ENCODE measurements at places on chromosomes 4 and X.

GRCh38 chrX:3678328-3678727 is 35.1 kb downstream of the PRKX start:
- DNase-seq, result no peak

DNA sequence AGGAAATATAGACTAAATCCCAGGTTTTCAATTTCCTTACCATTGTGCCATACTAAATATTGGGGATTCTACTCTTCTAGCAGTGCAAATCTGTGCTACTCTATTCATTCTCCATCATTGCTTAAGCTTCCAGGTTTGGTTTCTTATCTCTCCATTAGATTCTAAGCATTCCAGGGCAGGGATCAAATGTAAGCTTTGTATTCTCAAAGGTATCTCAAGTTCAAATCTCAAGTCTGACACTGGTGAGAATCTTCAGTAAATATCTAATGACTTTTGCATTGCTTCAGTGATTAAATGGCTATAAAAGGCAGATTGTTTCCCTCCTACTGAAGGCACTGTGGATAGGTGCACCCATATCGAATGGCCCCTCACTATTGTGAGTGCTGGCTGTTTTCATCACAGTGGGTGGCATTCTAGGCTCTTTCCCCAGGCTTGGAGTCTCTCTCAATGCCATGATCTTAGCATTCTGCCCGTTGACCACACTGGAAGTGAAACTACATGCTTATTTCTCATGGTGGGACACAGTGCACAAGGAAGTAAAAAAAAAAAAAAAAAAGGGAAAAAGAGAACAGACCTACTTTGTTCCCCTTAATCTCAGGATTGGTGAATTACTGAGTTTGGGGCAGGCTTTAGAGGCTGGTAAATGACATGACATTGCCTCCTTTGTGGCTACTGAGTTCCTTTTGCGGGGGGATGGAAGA is 28.7 kb downstream of the FAM9C start:
- no peak for DNase-seq

- DNase-seq, result no peak
Observed at GRCh38 chrX:39772057-39772832, 325.5 kb downstream of the BCOR start.

DNA sequence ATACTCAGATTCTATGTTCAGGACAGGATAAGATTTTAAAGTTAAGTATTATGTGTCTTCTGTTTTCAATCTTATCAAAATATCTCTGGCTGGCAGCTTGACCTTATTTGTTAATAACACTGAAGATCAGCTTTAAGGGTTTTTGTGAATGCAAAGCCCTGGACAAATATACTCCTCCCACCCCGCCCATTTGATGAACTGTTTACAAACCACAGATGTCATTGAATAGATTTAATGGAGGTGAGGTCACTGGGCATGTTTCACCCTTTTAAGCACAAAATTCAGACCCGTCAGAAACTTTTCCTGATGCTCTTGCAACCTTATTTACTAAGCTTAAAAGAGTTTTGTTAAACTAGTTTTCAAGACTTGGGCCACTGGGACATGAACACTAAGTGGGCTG is 10.1 kb upstream of the CXCL8 start:
- no peak for DNase-seq

- DNase-seq, result no peak
Observed at GRCh38 chr4:42750091-42750490, 93.2 kb upstream of the ATP8A1 start.

GRCh38 chrX:47222751-47223350 is 4.4 kb downstream of the CDK16 start:
- no peak for DNase-seq

GRCh38 chr4:86543560-86544309 is 50.4 kb upstream of the PTPN13 start:
- DNase-seq, result no peak

- no peak for DNase-seq
Observed at GRCh38 chr4:105196523-105197145, 50.0 kb downstream of the TET2 start.

GRCh38 chr4:33437406-33437805 is 2717.2 kb downstream of the PCDH7 start:
- no peak for DNase-seq

- peak; percentile 55 for DNase-seq
Observed at GRCh38 chr4:107035819-107036583, at the start of gene DKK2. Gene DKK2 (minus strand): TSS chr4:107036313. CDS start chr4:107035591, 722 bp downstream.

- DNase-seq, result no peak
Observed at GRCh38 chr4:168647646-168648375, 151.0 kb downstream of the PALLD start.

DNA sequence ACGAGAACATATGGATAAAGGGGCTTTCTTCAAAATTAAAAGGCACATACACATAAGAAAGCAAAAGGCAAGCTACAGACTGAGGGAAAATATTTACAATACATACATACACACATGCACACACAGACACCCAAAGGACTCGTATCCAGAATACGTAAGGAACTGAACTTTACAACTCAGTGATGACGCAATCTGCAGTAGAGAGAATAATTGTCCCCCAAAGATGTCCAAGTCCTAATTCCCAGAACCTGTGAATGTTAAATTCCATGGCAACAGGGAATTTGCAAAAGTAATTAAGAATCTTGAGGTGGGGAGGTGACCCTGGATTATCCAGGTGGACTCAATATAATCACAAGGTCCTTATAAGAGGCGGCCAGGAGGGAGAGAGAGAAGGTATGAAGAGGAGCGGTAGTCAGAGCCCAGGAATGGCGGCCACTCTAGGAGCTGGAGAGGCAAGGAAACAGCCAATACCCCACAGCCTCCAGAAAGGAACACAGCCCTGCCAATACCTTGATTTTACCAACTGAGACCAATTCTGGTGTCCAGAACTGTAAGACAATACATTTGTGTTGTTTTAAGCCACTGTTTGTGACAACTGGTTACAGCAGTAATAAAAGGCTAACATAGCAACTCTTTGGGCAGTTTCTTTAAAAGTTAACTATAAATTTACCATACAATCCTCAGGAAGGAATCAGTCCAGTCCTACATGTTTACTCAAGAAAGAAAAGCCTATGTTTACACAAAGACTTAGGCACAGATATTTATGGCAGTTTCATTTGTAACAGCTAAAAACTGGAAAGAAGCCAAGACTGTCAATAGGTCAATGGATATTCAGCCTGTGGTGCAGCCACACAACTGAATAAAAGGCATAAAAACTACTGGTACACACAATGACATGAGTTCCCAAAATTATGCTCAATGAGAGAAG is 27.3 kb upstream of the STS start:
- DNase-seq, result no peak

DNA sequence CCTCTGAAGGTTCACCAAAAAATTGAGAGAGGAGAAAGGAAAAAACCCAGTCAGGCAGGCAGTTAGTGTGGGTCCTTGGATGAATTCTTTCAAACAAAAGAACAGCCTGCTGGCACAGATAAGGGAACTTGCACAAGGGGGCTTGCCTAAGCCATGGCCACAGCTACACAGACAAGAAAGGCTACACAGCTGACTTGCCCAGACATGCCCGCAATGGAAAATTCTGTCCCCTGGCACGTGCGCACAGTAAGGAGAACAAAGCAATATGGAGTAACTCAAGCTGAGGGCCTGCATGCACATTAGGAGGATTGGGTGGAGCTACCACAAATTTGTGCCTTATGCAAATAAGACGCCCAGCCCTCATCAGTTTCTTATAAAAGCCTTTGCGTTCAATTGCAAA is 512.5 kb upstream of the HTR2C start:
- no peak for DNase-seq

GRCh38 chrX:51665981-51666380 is 16.6 kb downstream of the CENPVL2 start:
- DNase-seq, result no peak

GRCh38 chr4:183468210-183469095 is 24.0 kb downstream of the CDKN2AIP start:
- no peak for DNase-seq

- no peak for DNase-seq
Observed at GRCh38 chr4:116374815-116375214, 710.6 kb downstream of the TRAM1L1 start.

DNA sequence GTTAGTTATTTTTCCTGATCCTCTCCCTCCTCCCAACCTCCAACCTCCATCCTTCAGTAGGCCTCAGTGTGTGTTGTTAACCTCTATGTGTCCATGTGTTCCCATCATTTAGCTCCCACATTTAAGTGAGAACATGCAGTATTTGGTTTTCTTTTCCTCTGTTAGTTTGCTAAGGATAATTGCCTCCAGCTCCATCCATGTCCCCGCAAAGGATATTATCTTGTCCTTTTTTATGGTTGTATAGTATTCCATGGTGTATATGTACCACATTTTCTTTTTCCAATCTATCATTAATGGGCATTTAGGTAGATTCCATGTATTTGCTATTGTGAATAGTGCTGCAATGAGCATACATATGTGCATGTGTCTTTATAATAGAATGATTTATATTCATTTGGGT is 54.5 kb downstream of the TEX13C start:
- DNase-seq, result no peak

DNA sequence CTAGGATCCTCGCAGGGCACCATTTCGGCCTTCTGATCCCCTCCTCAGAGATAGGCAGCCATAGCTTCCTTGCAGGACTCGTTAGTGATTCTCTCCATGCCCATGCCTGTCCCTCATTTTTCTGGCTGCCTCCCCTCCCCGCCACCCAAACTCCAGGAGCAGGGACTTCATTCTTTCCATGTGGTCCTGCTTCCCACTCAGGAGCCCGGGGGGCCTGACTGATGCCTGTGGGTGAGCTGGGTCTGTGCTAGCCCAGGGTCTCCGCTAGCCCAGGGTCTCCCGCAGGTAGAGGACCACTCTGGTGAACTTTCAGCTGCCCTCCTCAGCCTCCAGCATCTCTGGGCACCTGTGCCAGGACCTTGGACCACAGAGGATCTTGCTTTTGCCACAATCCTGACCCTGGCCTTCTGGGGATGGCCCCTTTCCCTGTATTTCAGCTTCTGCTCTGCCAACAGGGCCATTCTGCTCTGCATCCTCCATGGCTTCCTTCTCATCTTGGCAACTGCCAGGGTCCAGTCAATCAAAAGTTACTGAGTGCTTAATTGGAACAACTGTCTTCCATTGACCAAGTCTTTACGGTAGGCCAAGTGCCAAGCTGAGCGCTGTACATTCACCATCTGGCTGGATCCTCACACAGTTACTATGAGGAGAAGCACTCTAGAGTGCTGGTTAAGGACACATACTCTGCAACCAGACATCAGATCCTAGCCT is 152.2 kb downstream of the EFNB1 start:
- DNase-seq, result no peak

GRCh38 chrX:122078079-122078478 is 1030.7 kb downstream of the GLUD2 start:
- no peak for DNase-seq

DNA sequence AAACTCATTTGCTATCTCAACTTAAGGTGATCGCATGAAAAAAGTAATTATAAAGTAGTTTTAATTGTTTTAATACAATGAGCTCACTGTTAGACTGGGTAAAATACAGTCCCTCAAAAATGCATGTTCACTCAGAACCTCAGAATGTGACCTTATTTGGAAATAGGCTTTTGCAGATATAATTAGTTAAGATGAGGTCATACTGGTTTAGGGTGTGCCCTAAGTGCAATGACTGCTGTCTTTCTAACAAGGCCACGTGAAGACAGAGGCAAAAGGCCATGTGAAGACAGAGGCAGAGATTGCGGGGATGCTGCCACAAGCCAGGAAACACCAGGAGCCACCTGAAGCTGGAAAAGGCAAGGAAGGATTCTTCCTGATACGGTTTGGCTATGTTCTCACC is 262.1 kb downstream of the NKX6-1 start:
- DNase-seq, result no peak

- DNase-seq, result no peak
Observed at GRCh38 chrX:110915111-110915510, 119.5 kb upstream of the CHRDL1 start.

DNA sequence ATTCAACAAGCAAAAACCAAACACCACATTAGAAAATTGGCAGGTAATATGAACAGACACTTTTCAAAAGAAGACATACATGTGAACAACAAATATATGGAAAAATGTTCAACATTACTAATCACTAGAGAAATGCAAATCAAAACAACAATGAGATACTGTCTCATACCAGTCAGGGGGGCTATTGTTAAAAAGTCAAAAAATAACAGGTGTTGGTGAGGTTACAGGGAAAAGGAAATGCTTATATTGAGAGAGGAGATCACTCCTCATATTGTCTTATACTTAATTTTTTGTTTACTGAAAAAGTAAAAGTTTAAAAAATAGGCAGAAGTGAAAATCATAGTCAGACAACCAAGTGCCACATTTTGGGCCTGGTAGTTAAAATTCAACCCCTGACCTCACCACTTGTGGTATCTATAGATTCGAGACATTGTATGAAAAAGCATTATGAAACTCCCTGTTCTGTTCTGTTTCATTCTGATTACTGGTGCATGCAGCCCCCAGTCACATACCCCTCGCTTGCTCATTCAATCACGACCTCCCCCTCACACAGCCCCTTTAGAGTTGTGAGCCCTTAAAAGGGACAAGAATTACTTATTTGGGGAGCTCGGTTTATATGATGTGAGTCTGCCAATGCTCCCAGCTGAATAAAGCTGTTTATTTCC is 153.7 kb upstream of the FGF16 start:
- DNase-seq, result no peak

GRCh38 chr4:176920694-176921093 is 128.0 kb upstream of the VEGFC start:
- DNase-seq, result no peak

- no peak for DNase-seq
Observed at GRCh38 chr4:22190855-22191254, 242.3 kb upstream of the KCNIP4 start.

DNA sequence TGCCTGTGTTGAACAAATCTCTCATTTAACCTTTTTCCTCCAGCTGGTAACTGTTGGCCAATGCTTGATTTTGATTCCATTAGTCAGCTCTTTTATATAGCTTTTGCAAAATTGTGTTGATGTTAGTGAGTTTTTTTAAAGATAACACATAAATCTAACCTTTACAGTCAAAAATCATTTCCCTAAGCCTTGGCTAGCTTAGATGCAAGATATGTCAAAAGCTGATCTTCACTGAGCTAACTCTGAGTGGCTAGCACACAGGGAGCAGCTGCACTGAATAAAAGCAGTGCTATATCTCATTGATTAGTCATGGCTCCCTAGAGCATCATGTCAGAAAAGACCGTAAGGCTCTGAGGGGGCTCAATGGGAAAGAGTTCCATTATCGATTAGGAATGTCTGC is 78.7 kb downstream of the PPARGC1A start:
- no peak for DNase-seq

- DNase-seq, result no peak
Observed at GRCh38 chr4:54625391-54625790, 32.4 kb upstream of the KIT start.

DNA sequence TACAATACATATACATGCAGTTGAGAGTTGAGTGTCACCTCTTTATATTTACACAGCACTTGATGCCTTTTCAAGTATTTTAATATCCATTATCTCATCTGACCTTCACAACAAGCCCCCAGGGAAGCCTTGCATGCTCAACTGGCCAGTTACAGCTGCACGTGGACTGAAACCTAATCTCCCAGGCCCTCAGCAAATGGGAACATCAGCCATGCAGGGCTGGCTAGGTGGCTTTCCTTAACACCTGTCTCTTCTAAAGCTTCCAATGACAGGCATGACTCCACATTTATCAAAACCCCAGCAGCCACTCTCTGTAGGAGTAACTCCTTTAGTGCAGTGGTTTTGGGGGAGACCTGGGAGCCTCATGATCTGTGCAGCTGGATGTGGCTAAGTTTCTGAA is 56.4 kb downstream of the PHKA2 start:
- DNase-seq, result no peak

GRCh38 chr4:185119927-185120630 is 23.0 kb upstream of the SLC25A4 start:
- no peak for DNase-seq

GRCh38 chr4:103289186-103289585 is 91.0 kb upstream of the CENPE start:
- DNase-seq, result no peak

Data from ecto neural progenitor cell (in vitro differentiated cells).